ENCODE measurements at places on chromosomes 7 and 10.
A peak's percentile ranks its signal among the peaks of the same experiment; 100 is the strongest.

DNA sequence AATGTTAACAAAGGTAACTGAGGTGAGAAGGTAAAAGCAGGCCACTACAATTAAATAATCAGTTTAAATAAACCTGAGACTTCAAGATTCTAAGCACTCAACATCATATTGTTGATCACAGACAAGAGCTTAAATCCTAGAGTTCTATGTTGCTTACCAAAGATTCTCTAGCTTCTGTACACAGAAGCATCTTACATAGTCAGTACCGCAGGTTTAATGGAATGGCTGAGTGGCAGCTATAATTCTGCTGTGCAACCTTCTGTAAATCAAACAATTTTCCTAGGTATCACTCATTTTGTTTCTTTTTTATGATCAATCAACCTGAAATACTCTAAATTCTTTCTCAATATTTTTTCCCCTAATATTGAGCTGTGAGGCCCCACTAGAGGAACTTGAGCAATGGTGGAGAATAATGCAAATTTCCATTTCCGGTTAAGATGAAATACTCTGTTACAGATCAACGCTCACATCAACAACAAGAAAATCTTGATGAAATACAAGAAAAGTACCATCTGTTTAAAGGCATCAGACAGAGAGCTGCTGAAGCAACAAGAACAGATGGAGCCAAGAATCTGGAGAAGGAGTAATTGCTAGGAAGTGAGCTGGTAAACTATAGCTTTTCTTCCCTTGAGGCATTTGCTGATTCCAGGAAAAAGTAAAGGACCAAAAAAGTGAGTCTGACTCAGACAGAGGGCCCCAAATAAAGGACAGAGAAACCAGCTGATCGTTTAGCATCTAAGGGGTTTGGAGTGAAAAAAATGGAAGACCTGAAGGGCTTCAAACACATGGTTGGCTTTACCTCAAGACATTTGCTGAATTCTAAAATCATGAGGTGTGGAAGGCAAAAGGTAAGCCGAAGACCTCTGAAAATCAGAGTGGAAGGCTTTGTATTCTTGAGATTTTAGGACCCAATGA lies 22.6 kb downstream of the PNPLA8 start:
- DNase-seq: no peak

GRCh38 chr7:104927055-104927454 lies 87.0 kb upstream of the KMT2E start:
- no peak for DNase-seq

GRCh38 chr10:24272374-24272773 lies 63.4 kb downstream of the KIAA1217 start:
- DNase-seq: no peak

- no peak for DNase-seq
Observed at GRCh38 chr10:18202680-18203460, 62.6 kb downstream of the CACNB2 start.

GRCh38 chr10:10293041-10293440 lies 724.6 kb upstream of the CELF2 start:
- no peak for DNase-seq

DNA sequence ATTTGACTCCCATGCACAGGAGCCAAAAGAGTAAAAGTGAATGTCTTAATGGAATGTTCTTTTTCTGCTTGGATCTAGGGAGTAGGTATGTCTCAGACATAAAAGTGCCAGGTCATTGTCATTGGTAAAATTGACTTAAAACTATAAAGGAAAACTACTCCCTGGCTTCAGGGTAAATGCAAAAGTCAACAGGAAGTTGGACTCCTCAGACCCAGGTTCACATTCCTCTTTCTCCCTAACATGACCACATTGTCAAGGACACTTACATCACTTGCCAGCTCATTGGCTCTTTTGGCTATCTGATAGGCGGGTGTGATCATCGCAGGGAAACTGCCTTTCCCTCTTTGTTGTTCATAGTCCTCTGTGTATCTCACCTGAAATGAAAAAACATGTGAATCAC lies 13.7 kb downstream of the NRAP start:
- DNase-seq: no peak

DNA sequence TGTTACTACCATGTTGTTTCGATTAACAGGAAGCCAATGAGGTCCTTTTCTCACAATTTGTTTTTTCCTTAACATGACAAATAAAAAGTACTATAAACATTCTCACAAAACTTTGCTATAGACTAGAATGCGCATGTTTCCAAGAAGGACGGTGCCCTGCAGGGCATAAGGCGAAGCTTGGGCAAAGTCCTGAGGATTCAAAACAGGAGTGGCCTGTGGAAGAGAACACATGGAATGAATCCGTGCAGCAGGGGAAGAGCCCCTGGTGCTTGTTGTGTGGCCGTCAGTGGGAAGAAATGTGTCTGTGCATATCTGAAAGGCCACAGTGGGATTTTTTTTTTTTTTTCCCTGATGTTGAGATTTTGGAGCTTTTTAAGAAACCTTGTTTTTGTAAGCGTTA lies 67.6 kb downstream of the ITGA8 start:
- no peak for DNase-seq

GRCh38 chr10:15860692-15861201 lies 440 bp upstream of the MINDY3 start:
- no peak for DNase-seq

DNA sequence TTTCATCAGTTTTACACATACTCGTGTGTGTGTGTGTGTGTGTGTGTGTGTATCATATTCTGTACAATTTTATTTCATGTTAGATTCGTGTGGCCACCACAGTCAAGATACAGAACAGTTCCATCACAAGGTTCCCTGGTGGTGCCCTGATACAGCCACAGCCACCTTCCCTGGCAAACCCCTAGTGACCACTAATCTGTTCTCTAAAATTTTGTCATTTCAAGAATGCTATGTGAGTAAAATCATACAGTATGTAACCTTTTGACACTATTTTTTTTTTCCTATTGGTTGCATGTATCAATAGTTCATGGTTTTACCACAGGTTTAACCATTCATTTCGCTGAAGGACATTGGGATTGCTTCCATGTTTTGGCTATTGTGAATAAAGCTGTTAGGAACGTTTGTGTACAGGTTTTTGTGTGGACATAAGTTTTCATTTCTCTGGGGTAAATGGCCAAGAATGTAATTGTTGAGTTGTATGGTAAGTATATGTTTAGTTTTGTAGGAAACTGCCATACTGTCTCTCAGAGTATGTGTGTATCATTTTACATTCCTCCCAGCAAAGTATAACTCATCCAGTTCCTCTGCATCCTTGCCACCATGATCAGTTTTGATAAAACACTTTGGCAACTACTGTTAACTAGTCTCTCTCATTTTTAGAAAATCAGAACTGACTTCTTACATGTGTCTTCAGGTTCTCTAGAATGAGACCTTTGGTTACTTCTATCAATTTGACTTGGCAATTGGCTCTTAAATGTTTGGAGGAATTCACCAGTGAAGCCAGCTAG lies 20.6 kb downstream of the KLHDC10 start:
- no peak for DNase-seq

DNA sequence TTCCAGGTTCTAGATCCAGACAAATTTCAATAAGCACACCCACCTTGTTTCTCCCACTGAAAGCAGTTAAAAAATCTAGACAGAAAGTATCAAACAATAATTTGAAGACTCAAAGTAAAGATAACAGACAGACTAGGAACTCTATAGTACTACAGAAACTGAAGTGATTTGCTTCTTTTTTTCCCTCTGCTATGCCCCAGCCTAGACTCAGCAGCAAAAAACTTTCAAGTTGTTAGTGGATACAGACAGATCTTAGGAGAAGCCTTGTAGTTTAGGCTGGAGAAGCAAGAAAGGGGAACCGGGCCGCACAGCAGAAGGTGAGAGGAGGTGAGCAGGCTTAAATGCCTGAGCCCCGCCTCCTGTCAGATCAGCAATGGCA lies 65.1 kb downstream of the IGF2BP3 start:
- DNase-seq: no peak

DNA sequence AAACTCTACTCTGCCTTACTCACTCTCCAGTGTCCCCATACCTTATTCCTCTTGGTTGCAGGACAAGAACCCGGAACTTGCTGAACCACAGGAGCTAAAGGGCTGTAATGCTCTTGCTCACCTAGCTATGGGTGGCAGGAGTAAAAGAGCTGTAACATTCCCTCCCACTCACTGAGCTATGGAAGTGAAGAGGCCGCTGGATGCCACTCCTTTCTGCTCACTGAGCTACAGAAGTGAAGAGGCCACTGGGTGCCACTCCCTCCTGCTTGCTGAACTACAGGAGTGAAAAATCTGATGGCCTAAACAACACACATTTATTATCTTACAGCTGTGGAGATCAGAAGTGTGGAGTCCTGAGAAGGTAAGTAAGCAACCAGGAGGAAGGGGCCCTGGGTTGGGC lies 17.5 kb downstream of the MRPS24 start:
- DNase-seq: no peak

DNA sequence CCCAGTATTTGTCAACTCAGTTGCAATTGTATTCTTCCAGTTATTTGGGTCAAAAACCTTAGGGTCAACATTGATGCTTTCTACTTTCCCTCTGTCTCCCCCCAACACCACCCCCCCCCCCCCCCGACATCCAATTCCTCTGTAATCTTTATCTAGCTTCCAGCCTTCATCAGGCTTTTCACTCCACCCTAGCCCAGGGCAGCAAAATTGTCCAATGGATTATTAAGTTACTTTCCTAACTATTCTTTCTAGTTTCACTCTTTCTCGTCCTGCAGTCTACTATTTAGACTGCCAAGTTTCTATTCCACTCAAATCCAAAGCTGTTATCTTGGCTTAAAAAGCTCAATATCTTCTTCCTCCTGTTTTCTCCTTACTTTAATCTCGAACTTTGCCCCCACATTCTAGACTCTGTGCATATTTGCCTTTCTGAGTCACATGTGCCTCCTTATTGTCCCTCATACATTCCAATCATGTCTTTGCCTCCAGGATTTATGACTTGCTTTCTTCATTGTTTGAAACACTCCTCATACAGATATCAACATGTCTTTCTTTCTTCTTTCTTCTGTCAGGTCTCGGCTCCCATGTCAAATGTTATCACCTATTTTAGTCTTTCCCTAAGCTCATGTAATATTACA lies 196.6 kb upstream of the TMEM196 start:
- DNase-seq: no peak

DNA sequence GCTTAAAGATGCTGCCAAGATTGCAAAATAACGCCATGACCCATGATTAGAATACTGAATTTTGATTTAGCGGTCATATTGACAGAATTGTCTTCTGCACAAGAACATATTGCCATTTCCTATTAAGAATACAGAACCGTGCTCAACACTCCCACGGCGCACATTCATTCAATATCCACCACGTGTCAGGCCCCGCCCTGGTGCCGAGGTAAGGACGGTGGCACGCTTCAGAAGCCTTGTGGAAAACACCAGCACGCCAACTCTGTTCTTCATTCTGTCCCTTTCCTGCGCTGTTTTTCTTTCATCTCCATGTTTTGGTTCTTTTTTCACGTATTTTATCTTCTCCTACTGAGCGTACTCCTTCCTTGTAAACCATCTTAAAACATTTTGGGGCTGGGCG lies 189.3 kb downstream of the ZMYND11 start:
- DNase-seq: no peak

DNA sequence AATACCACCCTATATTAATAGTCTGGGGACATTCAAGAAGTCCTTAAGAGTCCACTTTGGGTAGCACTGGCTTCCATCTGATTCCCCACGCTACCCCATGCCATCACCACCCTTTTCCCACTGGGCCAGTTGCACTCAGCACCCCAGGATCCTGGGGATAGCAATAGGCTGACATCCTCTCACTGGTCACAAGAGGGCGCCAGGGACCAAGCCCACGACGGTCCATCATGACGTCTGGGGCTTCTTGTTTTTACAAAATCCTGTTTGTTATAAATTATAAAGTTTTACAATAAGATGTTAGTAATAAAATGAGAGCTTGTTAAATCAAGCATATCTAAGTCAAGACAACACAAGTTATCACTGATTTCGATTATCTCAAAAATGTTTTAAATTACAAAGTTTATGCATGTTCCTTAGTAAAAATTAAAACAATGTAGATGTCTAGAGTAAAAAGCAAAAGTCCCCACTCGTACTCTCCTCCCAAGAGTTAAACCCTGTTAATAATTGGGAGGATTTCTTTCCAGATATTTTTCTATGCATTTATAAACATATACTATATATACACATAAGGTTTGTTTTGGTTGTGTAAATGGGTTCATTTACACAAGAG lies 15.4 kb downstream of the GPNMB start:
- DNase-seq: peak; percentile 51

DNA sequence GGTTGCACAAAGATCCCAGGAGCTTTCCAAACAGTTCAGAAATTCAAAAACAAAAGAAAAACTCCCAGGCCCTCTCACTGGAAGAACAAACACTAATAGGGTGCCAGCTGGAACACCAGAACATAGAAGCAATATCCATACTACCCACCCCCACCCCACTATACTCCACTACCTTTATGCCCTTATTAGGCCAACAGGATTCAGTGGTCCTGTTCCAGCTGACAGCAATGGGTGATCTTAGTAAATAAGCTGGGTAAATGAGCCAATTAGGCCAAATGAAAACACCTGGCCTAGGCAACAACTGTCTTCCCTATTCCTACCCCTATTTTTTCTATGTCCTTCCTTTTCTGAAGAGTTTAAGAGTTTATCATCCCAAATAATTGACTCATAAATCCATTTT lies 11.7 kb downstream of the NOC3L start:
- no peak for DNase-seq

DNA sequence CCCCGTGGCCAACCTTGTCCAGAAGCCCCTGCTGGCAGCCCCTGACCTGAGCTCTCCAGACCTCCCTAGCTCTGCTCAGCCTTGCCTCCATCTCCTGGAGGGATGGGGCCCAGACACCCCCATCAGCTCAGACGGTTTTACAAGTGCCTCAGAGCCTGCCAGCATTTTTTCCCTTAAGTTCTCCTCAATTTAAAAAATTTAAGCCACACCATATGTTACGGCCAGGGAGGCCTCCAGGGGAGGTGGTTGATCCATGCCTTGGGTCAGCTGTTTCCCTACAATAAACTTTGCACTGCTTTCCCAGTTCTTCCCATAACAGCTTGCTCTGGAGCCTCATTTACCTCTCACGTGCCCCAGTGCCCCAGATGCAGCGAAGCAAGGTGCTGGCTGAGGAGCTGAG lies 143.5 kb downstream of the RGS10 start:
- DNase-seq: no peak

- no peak for DNase-seq
Observed at GRCh38 chr10:4028854-4029583, 244.0 kb upstream of the KLF6 start.

DNA sequence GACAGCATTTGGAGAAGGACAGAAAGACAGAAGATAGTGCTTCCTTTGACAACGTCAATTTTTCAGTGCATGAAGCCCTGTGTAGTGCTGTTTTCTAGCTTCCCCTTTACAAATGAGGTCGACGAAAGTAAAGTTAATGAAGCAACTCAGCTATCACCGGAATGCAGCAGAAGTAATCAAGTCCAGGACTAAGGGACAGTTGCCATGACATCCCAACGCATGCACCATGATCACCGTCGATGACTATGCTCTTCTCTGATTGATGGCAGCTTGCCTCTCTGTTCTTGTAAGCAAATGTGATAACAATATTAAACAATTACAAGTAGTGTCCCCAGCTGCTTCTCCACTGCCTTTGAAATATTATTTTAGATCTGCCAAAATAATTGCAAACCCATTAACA lies 205.8 kb downstream of the FRMD4A start:
- no peak for DNase-seq
